ENCODE measurements at places on chromosomes 13 and 19.

DNA sequence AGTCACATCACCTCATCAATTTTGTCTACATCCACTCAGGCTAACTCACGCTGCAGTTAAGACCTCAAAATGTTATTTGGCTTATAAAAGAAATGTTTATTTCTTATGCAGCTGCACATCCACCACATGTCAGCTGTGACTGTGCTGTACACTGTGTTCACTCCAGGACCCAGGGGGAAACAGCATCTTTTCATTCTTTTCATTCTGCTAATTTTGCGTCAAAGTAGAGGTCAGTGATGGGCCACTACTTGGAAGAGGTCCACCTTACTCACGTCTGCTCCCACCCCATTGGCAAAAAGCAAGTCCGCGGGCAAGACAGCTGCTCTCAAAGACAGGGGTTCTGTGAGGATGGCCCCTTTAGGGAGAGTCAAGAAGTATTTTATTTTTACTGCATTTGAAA, 4.5 kb upstream of the DCT start:
- DNase-seq: no peak

GRCh38 chr19:18663940-18664530, 19.4 kb upstream of the CRTC1 start:
- no peak for DNase-seq

DNA sequence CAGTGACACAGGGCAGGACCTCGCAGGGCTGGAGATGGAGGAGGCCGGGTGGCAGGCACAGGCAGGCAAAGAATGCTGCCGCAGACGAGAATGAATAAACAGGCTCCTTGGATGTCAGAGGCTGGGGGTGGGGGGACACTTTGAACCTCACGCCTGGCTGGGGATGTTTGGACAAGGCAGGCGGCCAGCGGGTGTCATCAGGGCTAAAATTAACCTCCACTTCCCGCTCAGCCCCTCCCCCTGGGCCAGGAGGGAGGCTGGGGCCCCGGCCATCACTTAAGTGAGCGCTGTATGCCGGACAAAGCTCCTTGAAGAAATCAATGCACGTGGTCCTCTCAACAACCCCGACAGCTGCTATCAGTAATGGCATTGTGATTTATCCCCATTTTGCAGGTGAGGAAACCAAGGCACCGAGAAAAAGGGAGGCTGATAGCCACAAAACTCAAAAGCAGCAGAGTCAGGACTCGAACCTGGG, 10.3 kb upstream of the FUT5 start:
- DNase-seq: no peak

GRCh38 chr13:39682310-39682709, 26.8 kb downstream of the COG6 start:
- DNase-seq: no peak

DNA sequence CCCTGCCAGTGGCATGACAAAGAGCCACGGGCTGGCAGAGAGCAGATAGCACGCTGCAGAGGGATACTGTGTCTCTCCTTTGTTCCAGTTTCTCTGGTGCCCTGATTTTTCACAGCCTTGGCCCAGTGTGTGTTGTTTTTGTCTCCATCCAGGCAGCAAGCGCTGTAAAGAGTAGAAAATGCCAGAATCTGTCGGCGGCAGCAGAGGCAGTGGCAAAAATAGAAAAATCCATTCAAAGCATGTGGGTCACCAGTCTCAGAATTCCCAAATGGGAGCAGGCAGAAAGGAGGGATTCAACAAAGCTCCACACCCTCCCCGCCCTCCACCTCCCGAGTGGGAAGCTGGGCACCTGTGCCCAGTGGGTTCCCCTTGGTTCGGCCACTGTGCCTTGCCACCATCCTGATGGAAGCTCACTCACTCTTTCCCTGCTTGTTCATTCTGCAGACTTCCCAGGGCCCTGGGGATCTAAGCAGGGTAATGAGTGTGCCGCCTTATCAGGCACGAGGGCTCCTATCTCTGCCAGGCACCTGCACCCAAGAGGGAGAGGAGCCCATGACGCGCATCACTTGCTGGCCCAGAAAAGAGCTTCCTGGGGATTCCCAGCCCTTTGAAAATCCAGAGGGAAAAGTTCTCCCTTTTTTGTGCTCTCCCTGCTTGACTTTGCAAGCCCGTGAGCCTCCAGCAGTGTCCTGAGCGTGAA, 416.9 kb downstream of the IRS2 start:
- DNase-seq: no peak

DNA sequence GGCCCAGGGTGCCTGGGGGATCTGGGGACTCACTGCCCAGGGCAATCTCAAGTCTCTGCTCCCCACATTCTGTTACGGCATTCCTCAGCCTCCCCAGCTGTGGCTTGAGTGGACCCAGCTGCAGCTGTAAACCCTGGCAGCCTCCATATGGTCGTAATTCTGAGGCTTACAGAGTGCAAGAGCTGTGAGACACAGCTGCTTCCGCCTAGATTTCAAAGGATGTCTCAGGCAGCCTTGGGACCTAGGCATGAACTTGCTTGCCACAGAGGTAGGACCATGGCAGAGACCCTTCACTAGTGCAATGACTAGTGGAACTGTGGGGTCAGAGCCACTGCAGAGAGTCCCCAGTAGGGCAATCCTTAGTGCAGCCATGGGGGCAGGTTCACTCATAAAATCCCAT, 297.5 kb downstream of the ENOX1 start:
- DNase-seq: no peak

DNA sequence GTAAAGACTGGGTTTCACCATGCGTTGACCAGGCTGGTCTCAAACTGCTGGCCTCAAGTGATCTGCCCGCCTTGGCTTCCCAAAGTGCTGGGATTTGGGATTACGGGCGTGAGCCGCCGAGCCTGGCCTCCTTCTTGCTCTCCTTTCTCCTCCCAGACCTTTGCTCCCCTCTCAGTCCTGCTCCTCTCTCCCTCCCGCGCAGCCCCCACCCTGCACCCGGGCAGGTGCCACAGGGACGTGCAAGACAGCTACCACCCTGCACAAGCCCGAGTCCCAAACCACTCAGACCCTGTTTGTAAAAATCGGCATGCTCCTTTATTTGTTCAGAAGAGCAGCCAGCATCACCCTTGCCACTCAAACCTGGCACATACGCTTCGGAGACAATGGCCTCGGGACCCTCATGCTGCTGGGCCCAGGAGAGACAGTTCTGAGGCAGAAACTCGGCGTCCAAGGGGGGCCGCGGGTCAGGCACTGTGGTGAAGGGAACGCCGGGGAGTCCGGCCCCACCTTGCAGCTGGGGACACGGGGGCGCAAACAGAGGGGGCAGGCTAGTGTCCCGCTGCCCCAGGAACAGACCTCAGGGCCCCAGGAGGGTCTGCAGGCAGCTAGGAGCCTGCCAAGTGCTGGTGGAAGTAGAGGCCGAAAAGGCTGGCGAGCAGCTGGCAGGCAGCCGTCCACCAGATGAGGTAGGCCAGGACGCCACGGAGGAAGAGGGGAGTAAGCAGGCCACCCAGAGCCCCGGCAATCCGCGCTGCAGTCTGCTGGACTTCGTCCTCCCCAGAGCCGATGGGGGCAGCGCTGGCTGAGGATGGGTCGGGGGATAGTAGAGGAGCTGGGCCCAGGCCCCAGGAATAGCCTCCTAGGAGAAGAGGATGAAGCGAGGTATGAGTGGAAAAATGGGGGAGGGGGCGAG, 18.7 kb downstream of the TMEM161A start:
- no peak for DNase-seq

- no peak for DNase-seq
These were observed 46.7 kb downstream of the NOTCH3 start for GRCh38 chr19:15154002-15154612.

GRCh38 chr13:73902296-73902695, 231.9 kb downstream of the KLF12 start:
- no peak for DNase-seq

DNA sequence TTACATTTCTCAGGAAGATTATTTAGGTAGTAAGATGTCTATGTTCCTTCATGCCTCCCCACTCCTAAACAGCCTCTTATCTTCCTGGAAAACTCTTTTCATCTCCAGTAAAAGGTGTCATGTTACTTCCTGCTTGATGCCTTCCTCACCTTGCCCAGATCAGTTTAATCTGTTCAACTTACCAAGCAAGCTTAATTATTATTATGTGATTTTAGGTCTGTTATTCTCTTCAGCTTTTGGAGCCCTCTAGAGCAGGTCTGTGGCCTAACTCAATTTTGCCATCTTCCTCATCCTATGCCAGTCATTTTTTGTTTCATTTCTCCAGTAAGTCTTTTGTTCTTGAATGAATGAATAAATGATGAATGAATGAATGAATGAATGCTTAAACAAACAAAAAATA, 528.4 kb downstream of the DCT start:
- no peak for DNase-seq

DNA sequence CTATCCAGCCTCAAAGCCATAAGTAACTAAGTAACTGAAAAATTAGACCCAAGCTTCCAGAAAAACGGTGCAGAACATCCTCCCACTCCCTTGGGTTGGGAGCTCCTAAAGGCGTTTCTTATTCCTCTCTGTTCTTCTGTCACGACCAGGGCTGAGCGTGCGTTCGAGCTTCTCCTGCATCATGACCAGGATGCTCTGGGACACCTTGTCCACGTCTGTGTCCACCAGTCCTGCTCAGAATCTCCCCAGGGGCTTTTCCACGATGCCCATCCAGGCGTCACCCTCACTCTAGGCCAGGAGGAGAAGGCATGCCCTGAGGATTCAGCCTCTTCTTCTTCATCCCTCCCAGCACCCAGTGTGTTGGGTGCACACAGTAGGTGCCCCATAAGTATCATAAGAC, 37.8 kb upstream of the GAS6 start:
- DNase-seq: no peak

DNA sequence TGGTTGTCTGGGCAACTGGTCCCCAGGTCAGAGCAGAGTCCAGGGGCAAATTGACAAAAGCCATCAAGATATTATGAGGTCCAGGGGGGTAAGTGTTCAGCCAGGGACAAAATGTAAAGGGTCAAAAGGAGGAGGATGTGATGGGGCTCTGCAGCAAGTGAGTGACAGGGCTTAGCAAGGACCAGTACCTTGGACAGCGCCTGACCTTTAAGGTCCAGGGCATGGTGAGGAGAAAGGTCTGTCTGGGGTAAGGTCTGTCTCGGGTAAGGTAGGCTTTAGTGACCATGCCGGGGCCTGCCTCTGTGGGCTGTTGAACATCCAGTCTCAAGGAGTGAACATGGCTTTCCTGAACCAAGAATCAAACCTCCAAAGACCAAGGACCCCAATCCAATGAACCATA, 6.3 kb upstream of the ZNF358 start:
- no peak for DNase-seq

GRCh38 chr19:39413272-39413910, 922 bp downstream of the PLEKHG2 start:
- DNase-seq: no peak

GRCh38 chr19:42479736-42480135, 37.0 kb upstream of the CXCL17 start:
- DNase-seq: no peak

DNA sequence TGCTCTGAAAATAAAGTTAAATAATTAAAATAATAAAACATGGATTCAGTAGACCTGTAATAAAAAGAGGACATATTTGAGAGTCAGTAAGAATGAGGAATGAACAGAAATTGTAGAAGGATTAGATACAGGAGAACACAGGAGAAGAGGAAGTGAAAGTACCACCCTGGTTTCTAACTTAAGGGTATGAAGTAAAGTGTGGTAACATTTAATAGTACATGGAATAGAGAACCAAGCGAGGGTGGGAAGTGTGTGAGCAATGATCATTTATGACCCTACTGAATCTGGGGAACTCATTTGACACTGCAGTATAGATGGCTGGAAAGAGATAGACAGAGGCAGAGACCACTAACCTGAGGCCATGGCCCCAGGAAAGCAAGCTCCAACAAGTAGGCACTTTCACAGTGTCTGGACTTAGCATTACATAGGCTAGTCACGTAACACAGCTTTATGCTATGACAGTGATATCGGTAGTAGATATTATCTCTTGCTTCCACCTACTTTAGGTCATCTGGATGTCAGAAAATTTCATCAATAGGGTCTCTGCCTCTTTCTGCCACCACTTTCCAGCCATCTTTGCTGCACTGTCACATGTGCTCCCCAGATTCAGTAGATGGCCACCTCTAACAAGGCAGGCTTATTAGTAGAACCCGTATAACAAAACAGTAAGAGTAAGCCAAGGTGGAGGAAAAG, 633.9 kb upstream of the MIR17HG start:
- DNase-seq: no peak

DNA sequence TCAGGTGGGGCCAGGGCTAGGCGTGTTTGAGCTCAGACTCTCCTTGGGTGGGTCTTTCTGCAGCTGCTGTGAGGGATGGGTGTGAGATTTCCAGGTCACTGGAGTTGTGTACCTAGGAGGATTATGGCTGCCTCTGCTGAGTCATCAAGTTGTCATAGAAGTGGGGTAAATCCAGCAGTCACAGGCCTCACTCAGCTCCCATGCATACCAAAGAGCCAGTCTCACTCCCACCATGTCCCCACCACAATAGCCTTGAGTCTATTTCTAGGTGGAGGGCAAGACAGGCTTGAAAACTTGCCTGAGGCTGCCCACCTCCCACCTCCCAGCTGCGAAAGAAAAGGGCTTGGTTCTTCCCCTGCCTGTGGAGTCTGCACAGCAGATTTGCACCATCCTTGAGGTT, 194.0 kb upstream of the PCDH17 start:
- no peak for DNase-seq

GRCh38 chr13:102677122-102677521, 17.7 kb downstream of the METTL21C start:
- no peak for DNase-seq

All from GF-D8 (cell line).